ENCODE measurements at places on chromosomes 7 and 10.

- no peak for DNase-seq
Measured at GRCh38 chr10:44253769-44254462, 131.0 kb downstream of the CXCL12 start.

- no peak for DNase-seq
Measured at GRCh38 chr7:65960351-65961074, 21.5 kb downstream of the GUSB start.

DNA sequence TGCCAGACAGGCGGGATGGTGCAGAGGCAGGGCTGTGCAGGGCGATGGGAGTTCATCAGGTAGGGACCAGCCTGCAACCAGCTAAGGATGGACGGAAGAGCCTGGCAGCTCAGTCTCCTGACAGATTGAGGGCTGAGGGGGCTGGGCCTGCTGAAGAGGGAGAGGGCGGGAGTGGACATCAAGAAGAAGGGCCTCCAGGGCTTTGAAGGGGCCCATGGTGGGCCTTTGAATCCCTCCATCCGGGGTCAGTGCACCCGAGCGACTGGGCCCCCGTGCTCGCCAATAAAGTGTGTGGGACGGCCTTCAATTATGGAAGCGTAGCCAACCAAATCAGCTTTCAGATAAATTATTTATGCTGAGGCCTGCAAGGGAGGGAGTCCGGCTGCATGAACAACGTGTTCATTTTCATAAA is 431.2 kb downstream of the RPS24 start:
- DNase-seq = no peak

GRCh38 chr7:30434140-30434799 is 44.3 kb downstream of the NOD1 start:
- DNase-seq = no peak

GRCh38 chr7:108345710-108346336 is 110.4 kb downstream of the NRCAM start:
- no peak for DNase-seq

DNA sequence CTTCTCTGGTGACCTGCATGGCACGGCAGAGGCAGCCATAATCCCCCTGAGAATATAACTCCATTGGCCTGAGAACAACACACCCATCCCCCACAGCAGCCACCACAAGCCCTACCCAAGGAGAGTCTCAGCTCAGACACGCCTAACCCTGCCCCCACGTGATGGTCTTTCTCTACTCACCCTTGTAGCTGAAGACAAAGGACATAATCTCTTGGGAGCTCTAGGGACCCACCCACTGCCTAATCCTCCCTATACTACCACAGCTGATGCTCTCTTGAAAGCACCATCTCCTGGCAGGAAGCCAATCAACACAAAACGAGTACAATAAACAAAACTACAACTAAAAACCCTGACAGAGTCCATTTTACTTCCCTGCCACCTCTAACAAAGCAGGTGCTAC is 30.7 kb upstream of the HPSE2 start:
- DNase-seq = no peak

DNA sequence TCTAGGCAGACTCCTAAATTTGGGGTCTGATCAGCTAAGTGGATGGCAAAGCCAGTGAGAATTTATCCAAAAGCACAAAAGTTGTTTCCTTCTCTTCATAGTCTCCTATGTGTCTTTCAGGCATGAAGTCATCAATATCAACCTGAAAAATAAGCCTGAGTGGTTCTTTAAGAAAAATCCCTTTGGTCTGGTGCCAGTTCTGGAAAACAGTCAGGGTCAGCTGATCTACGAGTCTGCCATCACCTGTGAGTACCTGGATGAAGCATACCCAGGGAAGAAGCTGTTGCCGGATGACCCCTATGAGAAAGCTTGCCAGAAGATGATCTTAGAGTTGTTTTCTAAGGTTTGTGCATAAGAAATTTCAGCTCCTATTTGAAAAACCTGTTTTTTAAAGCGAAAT is 4.8 kb downstream of the GSTO1 start:
- DNase-seq = no peak

- no peak for DNase-seq
Measured at GRCh38 chr7:96182424-96183158, 139.3 kb downstream of the SLC25A13 start.

DNA sequence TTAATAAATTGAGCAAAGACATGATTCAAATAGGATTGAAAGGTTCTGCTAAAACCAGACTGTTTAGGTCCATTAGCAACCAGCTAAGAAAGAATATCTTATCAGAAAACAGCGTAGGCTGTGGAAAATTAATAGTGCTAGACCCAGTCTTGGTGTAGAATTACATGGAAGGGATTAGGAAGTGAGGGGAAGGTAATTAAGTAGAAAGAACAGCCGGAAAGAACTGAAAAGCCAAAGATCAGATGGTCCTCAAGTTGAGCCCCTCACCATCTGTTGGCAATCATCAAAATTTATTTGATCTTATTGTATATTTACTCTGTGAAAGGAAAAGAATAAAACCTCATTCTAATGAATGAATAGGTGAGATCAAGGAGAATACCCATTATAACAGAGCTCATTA is 50.1 kb downstream of the COL1A2 start:
- no peak for DNase-seq

Data from central memory CD4-positive, alpha-beta T cell (primary cell).